Stimulated activated CD8-positive, alpha-beta memory T cell treated with anti-CD3 and anti-CD28 coated beads, Interleukin-2, amount 100 ng/mL, for 48 hours (primary cell): ENCODE measurements at places on chromosomes 16 and 17.

- no peak for DNase-seq
These were observed 26.2 kb upstream of the RHBDL3 start for GRCh38 chr17:32239456-32239855.

GRCh38 chr17:35804658-35805192 lies 4.6 kb upstream of the TAF15 start:
- no peak for DNase-seq

DNA sequence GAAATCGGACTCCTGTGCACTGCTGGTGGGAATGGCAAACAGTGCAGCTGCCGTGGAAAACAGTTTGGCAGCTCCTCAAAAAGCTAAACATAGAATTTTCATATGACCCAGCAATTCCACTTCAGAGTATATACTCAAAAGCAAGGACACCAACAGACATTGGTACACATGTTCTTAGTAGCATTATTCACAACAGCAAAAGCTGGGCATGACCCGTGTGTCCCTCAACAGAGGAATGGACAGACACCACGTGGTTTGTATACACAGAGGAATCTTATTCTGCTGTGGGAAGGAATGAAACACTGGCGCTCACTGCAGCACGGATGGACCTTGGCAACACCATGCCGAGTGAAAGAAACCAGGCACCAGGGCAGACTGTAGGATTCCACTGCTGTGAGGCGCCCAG lies 16.0 kb downstream of the NPTX1 start:
- DNase-seq: no peak

GRCh38 chr16:53864819-53865493 lies 161.0 kb downstream of the FTO start:
- no peak for DNase-seq

DNA sequence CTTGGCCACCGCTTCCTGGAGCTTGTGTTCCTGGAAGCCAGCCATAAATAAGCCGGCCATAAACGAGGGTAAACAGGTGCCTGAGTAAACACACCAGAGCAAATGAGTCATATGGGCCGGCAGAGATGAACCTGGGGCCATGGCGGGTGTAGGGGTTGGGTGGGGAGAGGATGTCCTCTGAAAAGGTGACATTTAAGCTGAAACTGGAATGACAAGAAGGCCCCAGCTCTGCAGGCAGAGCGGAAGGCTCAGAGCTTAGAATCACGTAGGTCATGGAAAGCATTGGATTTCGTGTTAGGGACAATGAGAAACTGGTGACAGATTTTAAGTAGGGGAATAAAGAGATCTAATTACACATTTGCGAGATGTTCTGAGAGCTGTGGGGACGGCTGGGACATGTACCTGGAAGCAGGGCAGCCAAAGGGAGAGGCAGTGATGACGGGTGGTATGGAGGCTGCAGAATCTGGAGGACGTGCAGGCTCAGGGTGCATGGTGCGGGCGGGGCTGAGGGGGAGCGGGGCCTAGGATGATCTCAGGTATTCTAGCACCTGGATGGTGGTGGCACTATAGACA lies 8.1 kb upstream of the DNASE1 start:
- DNase-seq: no peak

GRCh38 chr16:23950898-23951297 lies 115.1 kb downstream of the PRKCB start:
- DNase-seq: no peak

DNA sequence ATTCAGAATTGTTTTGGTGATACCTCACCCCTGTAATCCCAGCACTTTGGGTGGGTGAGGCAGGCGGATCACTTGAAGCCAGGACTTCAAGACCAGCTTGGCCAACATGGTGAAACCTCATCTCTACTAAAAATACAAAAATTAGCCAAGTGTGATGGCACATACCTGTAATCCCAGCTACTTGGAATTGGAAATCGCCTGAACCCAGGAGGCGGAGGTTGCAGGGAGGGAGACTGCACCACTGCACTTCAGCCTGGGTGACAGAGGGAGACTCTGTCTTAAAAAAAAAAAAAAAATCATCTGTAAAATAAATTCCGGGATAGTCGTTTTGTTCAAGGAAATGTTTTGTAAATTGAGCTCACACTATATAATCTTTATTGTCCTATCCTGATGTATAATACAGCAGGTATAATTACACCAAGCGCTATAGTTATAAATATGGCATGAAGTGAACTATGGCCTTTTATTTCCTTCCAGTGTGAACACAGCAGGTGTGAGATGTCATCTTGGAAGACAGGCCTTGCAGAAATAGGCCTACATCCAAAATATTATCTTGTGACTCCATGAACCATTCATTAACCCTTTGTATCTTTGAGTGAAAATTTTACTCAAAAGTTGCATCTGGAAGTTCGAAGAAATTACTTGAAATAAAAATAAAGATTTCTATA lies 25.4 kb downstream of the PLA2G10 start:
- no peak for DNase-seq

GRCh38 chr17:75006653-75007052 lies 5.8 kb upstream of the MRPL58 start:
- DNase-seq: no peak

DNA sequence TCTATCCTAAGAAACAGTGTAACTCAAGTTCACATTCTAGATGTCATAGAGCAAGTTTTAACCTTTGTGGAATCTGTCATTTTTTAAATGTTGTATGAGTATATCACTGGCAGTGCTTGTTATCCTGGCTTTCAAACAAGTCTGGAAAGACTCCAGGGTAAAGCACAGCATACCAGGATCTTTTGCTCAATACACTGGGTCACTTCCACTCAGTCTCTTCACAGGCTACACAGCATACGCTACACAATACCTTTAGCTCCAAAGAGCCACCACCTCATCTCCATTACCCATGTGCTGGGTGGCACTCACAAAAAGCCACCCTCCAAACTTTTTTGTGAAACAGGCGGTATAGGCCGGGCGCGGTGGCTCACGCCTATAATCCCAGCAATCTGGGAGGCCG lies 69.5 kb downstream of the PARN start:
- no peak for DNase-seq

DNA sequence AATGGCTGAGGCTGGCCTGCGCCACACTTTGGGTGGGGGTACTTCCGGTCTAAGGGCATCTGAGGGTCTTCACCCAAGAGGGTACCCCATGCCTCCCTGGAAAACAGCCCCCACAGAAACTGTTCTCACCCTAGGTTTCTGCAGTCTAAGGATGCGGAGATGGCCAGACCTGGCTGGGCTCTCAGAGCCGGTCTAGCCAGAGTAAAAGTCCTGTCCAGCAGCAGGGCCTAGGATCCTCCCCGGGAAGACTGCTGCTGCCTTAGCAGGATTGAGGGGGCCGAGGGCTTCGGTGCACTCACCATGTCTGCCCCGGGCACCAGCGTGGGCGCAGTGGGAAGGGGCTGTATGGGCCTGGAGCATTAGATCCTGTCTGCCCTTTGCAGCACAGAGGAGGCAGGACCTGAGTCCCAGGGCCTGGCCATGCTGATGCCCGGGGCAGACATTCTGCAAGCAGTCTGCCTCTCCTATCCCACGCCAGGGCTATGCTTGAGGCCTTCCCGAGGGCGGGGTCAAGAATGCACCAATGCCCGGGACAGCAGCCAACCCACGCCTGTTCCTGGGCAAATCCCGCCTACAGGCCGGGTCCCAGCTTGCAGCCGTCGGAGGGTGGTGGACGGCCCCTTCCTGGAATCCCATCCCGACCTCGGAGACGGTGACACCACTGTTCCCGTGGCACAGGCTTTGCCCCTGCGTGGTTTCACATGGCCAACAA lies 54.7 kb downstream of the CBFA2T3 start:
- no peak for DNase-seq

DNA sequence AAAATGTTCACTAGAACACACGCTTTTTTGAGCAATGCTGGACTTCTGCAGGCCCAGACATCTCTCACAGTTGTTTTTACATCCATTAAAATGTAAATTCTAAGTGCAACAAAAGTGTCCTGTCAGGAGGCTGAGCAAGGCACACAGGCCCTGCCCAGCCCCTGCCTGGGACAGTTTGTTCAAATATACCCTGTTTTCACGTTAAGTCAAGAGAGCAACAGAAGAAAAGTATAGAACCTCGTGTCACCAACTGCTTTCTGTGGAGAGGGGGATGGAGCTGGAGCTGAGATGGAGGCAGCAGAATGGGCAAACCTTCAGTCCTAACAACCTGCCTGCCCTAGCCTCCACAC lies 4.3 kb upstream of the HOXB2 start:
- DNase-seq: no peak

- no peak for DNase-seq
These were observed 26.7 kb upstream of the PLCG2 start for GRCh38 chr16:81752225-81752875.

DNA sequence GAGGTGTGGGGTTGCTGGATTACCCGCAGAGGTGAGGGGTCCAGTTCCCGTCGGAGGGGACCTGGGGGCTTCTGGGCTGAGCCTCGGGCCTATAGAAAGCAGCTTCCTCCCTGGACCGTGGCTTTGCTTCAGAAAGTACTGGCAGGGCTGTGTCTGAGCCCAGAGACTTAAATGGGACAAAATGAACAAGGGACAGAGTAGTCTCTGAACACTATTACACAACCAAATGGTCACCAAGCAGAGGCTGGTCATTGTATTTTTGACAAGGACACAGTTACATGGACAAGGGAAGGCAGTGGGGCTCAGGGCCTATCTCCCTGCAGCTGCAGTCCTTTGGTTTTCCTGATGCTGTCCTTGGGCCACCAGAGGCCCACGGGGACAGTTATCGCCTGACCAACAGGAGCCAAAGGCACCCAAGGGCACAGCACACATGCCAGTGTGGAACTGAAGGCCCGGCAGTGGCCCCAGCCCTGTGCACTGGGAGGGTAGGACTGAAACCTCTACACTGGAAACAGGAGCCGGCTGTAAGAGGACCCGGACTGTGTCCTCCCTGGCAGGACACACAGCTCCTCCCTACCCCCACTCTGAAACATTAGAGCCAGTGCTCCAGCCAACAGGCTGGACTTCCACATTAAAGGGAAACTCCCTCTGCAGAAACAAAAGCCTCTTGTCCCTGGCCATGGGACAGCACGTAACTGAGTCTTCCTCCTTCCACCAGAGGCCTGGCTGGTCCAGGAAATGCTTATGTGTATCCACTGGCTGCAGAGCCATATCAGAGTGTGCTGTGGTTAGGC lies 26.0 kb upstream of the ERN1 start:
- DNase-seq: no peak

GRCh38 chr17:9436630-9437029 lies 139.0 kb downstream of the STX8 start:
- no peak for DNase-seq

- DNase-seq: no peak
These were observed 40.4 kb downstream of the AKAP1 start for GRCh38 chr17:57125406-57125805.

GRCh38 chr16:45454-45853 lies 8.0 kb downstream of the POLR3K start:
- DNase-seq: no peak

DNA sequence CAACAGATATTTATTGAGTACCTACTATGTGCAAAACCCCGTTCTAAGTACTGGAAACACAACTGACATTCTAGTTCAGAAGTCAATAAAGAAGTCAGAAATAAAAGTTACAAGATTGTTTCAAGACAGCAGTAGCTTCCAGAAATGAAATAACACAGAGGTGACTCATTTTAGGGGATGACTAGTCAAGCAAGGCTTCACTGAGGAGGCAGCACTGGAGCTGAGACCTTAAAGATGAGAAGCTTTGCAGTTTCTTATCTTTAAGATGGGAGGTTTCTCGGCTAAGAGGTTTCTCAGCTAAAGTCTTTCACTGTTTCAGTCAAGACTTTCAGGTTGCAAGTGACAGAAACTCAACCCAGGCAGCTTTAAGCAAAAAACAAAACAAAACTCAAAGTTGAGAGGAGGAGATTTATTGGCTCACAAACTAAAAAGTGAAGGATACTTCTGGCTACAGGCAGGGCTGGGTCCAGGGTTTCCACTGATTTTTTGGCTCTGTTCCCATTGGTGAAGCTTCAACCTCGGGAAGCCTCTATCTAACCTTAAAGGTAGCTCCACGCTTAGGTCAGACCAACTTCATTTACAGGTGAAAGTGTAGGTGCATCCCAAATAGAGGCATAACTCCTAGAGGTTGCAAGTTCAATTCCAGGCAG lies 7.4 kb upstream of the MMP2 start:
- no peak for DNase-seq

DNA sequence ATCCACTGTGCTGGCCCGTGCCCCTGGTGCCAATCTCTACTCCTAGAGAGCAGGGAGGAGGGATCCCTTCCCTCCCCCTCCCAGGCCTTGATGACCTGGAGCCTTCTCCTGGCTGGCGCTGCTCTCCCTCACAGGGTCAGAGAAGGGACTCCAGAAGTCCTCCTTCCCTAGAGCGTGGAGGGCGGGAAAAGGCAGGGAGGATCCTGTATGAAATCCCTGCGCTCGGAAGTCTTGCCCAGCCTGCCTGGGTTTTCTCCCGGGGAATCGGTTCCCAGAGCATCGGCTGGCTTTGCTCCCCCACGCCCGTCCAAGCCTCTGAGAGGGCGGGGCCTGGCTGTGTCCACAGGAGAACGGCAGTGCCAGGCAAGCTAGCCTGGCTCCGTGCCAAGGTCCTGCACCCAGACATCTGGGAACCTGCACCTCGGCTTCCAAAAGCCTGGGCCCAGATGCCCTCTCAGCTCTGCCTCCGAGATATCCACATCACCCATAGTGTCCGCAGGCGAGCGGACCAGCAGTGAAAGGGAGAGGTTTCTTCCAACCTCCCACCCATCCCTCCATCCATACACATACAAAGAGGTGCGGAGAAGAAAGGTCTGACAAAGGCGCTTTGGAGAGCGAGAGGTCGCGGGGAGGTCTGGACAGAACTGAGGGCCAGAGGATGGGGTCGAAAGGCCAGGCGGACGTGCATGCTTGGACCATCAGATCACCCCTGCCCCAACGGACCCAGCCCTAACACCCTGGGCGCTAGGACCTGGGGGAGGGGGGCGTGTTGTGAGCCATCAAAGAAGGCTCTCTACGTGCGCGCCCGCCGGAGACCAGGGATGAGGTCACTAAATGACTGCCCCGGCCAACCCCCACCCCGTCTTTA lies 1.1 kb downstream of the MPP2 start:
- peak; percentile 24 for DNase-seq

- DNase-seq: no peak
These were observed 107.3 kb downstream of the OR1D5 start for GRCh38 chr17:2955931-2956582.

- no peak for DNase-seq
These were observed 29.2 kb downstream of the CALCOCO2 start for GRCh38 chr17:48860034-48860433.

DNA sequence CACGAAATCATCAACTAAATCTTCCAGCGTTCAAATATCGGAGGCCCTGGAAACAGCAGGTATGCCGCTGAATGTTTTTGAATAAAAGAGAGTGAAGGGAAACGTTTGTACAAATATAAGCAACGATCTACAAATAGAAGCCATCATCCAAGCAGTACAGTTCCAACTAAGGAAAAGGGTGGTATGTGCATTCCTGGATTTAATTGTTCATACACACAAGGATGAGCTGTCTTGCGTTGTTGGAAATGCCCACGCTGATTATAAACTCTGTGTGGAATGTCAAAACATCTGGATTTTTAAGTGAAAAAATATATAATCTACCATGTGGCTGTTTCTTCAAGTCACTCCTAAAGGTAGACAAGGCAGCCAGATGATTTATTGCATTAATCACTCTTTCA lies 191.8 kb upstream of the HSBP1 start:
- no peak for DNase-seq
